K562 (cell line): ENCODE measurements at places on chromosomes 4 and X. TPM values are rescaled to one million over a fixed set of nuclear protein-coding genes. Genes with fewer than 3 reads are reported as not detected.

DNA sequence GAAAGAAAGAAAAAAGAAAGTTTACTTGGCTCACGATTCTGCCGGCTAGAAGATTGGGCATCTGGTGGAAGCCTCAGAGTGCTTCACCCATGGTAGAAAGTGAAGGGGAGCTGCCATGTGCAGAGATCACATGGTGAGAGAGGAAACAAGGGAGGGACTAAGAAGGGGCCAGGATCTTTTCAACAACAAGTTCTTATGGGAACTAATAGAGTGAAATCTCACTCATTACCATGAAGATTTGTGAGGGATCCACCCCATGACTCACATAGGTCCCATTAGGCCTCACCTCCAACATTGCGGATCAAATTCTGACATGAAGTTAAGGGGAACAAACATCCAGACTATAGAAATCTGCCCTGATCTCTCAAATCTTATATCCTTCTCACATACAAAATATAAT lies 61.3 kb upstream of the UGT8 start:
- DNase-seq: no peak

DNA sequence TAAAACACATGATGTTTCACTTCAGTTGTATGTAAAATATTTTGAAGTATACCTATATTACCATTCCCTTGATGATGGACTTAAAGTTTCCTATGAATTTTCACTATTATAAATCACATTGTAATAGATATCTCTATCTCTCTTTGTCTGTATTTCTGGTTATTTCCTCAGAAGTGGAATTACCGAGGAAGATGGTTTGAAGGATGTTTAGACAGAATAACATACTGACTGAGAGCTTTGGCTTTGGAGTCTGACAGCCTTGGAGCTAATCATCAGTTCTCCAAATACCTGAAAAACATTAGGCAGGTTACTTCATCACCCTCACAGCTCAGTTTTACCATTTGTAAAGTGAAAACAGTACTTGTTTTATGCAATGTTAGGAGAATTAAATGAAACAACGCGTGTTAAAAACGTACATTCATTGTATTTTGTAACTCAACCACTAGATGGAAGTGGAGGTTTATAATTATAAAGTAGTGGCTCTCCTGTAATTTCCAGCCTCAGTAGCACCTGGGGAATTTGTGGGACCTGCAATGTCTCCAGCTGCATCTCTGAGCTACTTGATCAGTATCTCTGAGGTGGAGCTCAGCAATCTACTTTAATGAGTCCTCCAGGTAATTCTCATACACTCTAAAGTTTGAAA lies 14.3 kb downstream of the JCHAIN start:
- no peak for DNase-seq

GRCh38 chrX:88560673-88561330 lies 186.2 kb upstream of the CPXCR1 start:
- no peak for DNase-seq

DNA sequence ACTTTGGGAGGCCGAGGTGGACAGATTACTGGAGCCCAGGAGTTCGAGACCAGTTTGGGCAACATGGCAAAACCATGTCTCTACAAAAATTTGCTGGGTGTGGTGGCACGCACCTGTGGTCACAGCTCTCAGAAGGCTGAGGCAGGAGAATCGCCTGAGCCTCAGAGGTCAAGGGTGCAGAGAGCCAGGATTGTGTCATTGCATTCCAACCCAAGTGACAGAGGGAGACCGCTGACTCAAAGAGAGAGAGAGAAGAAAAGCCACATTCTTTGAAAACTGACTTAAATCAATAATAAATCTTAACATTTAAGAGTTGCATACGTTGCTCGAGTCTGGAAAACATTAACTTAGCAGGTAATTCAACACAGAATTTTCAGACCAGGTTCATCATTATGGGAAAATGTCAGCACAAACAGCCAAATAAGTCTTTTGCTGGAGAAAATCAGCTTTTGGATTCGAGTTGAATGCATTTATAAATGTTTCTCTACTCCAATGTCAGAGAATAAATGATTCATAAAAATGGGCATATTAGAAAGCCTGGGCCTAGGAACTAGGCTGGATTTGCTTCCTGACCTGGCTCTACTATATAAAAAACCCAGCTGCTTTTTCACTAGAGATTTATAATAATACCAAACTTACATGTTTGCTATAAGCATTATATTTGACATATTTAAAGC lies 68.3 kb upstream of the RBPJ start:
- no peak for DNase-seq

DNA sequence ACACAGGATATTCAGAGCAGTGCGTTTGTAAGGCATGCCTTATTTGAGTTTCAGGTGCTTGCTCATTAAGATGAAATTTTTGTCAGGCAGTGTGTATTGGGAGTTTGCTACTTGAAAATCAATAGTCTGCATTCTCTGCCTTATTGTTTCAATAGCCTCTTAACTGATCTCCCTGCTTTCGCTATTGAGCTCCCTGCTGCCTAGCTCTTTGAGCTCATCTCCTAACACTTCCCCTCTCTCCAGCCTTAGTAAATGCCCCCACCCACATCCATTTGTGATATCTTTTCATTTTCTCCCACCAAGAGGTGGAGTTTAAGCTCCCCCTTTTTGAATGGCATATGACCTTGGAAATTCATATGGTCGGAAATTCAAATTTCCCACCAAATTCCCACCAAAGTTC lies 256.6 kb downstream of the IL1RAPL1 start:
- DNase-seq: no peak

DNA sequence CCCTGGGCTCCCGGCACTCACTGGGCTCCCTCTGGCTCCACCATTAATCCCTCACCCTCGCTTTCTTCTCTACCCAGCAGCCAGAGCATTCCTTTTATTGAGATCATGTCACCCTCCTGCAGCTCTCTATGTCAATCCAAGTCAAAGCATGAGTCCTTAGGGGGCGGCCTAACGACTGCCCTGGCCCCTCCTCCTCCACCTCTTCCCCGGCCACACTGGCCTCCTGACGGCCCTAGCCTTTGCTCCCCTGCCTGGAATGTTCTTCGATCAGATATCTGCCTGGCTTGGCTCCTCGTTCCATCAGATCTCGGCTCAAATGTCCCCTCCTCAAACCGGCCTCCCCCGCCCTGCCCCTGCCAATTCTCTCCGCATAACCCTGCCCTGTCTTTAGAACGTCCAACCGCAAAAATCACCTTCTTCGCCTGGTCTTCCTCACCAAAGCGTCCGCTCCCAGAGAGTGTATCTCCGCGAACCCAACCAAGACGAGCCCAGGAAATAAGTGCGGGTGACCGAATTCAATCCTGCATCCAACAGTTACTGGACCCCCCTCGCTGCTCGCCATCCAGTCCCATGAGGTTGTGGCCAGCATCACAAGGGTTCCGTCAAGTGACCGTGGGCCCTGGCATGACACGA lies 722 bp upstream of the PNCK start:
- DNase-seq: no peak

- DNase-seq: no peak
Observed at GRCh38 chr4:152417673-152418072, 118.2 kb downstream of the FBXW7 start.

DNA sequence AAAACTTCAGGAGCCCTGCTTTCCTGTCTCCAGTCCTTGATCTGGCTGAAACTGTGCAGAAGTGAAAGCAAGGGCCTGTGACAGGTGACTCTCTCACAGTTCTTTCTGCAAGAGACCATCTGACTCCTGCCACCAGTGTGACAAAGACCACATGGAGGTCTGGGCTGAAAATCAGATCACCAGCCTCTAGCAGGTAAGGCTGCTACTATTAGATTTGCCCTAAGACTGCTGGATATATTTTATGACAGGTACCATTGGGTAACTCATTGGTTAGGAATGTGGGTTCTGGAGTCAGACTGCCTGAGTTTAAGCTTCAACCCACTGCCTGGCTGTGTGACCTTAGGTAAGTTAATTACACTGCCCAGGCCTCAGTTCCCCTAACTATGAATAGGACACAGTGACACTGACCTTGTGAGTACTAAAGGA lies 163.3 kb upstream of the SLC7A11 start:
- no peak for DNase-seq

GRCh38 chr4:174317531-174317930 lies 33.8 kb downstream of the CEP44 start:
- no peak for DNase-seq

DNA sequence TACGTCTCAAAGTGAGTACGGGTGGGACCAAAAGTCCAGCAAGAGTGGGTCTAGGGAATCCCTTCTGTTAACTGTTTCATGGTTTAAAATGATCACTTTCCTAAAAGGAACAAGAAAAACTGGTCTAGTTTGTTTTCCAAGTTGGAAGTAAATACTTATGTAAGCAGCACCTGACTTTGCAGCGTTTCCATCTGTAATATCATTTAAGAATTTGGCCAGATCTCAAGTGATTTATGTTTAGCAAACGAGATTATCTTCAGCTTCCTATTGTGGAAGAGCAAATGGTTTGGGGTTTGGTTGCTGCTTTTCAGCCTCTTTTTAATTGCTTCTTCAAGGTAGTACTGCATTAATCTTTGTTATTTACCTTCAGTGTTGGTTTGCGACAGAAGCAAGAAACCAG lies 50.4 kb downstream of the FHIP1A start:
- DNase-seq: no peak

GRCh38 chr4:134862116-134862515 lies 660.5 kb upstream of the PABPC4L start:
- DNase-seq: no peak

DNA sequence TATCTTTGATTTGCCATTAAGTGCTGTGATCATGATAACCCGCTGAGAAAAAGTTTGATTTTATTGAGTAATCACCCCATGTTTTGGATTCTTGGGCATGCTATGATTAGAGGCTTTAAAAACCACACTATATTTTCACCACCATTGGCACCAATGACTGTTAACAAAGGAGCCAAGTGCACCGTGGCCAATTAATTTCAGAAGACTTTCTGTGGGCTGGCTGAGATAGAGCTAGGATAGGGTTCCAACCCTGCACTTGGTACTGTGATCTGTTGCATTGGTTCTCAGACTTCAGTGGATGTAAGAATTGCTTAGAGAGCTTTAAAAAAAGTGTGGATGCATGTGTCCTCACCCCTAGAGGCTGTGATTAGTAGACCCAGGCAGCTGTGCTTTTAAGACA lies 32.4 kb downstream of the OCRL start:
- no peak for DNase-seq

GRCh38 chrX:15786915-15787314 lies 3.4 kb upstream of the ZRSR2 start:
- DNase-seq: no peak

DNA sequence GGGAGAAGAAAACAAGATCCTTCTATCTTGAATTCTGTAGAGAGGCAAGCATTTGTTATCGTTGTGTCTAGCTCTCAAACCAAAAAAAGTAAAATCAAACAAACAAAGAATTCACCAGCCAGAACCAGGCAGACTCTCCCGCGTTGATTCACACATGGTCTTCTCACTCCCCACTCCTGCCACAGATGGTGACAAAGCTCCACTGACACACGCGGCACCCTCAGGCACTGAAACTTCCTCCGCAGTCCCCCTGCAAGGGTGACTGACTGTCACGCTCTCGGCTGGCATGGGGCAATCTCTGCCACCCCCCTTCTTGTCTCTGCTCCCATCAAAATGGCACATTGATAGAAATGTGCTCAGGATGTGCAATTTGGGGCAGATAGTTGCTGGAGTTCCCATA lies 304.9 kb downstream of the DHX15 start:
- no peak for DNase-seq

GRCh38 chrX:118347131-118347530 lies 1.2 kb downstream of the WDR44 start:
- DNase-seq: peak; percentile 71

GRCh38 chr4:94127707-94128328 lies 79.8 kb upstream of the SMARCAD1 start:
- DNase-seq: peak; percentile 42

- DNase-seq: no peak
Observed at GRCh38 chr4:52939739-52940138, 77.6 kb downstream of the RASL11B start.

- DNase-seq: no peak
Observed at GRCh38 chr4:151324752-151325110, 674 bp downstream of the SH3D19 start.

GRCh38 chr4:105596684-105597083 lies 44.3 kb downstream of the ARHGEF38 start:
- DNase-seq: no peak

- DNase-seq: no peak
Observed at GRCh38 chrX:40158036-40158706, 60.4 kb upstream of the BCOR start.

DNA sequence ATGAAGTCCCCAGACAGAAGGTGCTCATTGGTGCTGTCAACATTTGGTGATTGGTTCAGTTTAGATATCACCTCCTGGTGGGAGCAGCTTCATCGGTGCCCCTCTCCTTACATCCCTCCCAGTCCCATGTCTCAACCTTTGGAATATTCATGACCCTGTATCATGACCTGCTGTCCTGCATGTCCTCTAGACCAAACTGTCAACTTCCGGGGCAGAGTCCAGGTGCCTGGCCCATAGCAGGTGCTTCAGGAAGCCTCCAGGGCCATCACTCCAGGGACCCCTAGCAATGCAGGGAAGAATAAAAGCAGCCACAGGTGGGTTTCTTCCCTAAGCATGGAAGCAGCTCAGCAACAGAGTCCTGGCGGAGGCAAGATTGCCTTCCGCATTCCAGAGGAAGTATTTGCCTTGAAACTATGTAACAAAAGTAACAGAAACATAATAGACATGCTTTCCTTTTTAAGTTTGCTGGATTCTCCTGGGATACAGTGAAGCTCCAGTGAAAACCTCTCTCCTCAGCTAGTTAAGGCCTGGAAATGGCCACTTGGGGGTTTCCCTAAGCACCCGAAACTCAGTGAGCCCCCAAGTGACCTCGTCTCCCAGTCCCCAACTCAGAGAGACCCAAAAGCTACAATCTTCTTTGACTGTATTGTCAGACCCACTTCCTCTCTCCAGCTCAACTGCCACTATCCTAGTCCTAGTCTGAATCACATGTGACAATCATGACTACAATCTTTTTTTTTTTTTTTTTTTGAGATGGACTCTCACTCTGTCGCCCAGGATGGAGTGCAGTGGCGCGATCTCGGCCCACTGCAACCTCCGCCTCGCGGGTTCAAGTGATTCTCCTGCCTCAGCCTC lies 1.3 kb upstream of the ATP6AP1 start:
- no peak for DNase-seq

GRCh38 chr4:48454591-48454990 lies 28.6 kb upstream of the SLC10A4 start:
- no peak for DNase-seq

GRCh38 chr4:67130411-67130810 lies 414.9 kb downstream of the CENPC start:
- no peak for DNase-seq

GRCh38 chr4:156662921-156663320 lies 308.7 kb downstream of the PDGFC start:
- no peak for DNase-seq

Gene VCX3A
- total RNA-seq: 7.6 and 9.2 TPM in 2 replicates

Gene SLC34A2
- total RNA-seq: 1.2 and 1.5 TPM in 2 replicates

Gene PRSS48
- not detected in 2 replicates for total RNA-seq

Gene RAI2
- total RNA-seq: not detected in 2 replicates

Gene MCUB
- total RNA-seq: 10.6 and 11.8 TPM in 2 replicates

Gene ACOT9
- 35.3 and 38.6 TPM in 2 replicates for total RNA-seq

Gene ALB
- total RNA-seq: 18.5 and 24.2 TPM in 2 replicates

Gene TMSB4X
- 1,266 and 1,292 TPM in 2 replicates for total RNA-seq

Gene NBDY
- 11.4 and 11.9 TPM in 2 replicates for total RNA-seq

Gene HTR2C
- total RNA-seq: 0.04 and 0.11 TPM in 2 replicates

Gene LRAT
- 0.07 and 0.09 TPM in 2 replicates for total RNA-seq

Gene CD38
- total RNA-seq: 0.04 TPM in 1 of 2 replicates, not detected in the other
